ENCODE measurements at places on chromosomes 13 and 19.

- no peak for DNase-seq
Observed at GRCh38 chr13:35228536-35228935, 248.0 kb downstream of the MAB21L1 start.

GRCh38 chr13:90103099-90103784 is 1244.2 kb upstream of the MIR17HG start:
- DNase-seq = no peak

GRCh38 chr19:40397568-40397906 is 7.6 kb upstream of the HIPK4 start:
- DNase-seq = no peak

- no peak for DNase-seq
Observed at GRCh38 chr19:12737835-12738351, 596 bp downstream of the GET3 start.

DNA sequence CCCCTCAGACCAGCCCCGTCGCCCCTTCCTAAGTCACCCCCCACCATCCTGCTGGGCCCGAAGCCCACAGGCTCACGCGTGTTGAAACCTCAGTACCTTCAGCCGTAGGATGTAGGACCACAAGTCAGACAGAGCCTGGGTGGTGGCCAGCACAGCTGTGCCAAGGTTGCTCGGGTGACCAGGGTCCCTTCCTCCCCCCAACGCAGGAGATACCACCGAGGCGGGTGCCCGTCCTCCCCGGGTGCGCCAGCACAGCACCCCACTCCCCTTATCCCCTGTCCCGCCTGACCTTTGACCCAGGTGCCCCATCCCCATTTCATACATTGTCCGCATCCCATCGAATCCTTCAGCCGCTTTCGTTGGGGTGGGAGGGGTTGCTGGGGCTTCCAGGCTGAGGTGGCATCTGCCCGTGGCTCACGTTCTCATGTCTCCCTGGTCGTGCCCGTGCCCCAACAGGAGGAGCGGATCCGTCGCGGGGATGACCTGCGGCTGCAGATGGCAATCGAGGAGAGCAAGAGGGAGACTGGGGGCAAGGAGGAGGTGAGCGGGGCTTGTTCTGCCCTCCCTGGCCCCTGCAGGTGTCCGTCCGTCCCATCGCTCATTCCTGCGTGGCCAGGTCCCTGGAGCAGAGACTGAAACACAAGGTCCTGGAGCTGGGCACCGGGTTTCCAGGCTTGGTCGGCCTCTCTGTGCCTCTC is 14.5 kb downstream of the EPN1 start:
- no peak for DNase-seq

DNA sequence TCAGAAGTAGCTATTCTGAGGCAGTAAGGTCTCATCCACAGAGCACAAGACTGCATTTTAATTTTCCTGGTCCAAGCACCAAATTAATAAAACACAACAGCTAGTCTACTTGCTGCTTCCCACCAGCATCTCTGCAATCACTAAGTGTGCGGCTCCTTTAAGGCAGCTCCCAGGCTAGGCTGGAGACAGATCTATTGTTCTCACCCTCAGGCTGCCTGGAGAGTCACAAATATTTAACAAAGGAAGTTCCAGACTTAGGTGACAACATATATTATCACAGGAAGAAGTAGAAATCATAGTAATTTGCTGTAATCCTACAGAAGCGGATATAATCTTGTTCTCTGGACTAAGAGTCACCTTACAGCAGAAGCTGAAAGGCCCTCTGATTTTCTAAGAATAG is 2.2 kb upstream of the EID2 start:
- DNase-seq = no peak

GRCh38 chr19:51195316-51195586 is 29.6 kb upstream of the CD33 start:
- DNase-seq = no peak

GRCh38 chr19:18750295-18750970 is 40.7 kb downstream of the COMP start:
- no peak for DNase-seq

DNA sequence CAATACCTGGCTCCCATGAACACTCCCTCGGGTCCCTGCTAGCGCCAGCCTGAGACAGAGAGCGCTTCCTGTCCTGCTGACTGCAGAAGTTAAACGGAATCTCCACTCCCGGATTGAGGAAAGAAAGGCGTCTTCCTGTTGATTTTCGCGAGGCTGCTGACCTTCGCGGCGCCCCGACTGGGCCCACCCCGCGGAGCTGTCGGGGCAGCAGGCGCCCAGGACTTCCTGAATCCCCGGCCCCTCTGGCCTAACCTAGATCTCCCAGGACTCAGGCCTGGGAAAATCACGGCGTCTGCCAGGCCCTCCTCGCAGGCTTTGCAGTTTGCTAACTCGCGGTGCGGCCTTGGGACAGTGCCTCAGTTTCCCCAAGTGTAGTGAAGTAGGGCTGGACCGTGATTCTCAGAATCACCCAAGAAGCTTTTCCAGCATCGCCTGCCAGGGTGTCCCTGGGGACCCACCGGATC is 108.8 kb downstream of the KCTD15 start:
- DNase-seq = no peak

- DNase-seq = no peak
Observed at GRCh38 chr19:46189971-46190888, 39.3 kb upstream of the IGFL1 start.

DNA sequence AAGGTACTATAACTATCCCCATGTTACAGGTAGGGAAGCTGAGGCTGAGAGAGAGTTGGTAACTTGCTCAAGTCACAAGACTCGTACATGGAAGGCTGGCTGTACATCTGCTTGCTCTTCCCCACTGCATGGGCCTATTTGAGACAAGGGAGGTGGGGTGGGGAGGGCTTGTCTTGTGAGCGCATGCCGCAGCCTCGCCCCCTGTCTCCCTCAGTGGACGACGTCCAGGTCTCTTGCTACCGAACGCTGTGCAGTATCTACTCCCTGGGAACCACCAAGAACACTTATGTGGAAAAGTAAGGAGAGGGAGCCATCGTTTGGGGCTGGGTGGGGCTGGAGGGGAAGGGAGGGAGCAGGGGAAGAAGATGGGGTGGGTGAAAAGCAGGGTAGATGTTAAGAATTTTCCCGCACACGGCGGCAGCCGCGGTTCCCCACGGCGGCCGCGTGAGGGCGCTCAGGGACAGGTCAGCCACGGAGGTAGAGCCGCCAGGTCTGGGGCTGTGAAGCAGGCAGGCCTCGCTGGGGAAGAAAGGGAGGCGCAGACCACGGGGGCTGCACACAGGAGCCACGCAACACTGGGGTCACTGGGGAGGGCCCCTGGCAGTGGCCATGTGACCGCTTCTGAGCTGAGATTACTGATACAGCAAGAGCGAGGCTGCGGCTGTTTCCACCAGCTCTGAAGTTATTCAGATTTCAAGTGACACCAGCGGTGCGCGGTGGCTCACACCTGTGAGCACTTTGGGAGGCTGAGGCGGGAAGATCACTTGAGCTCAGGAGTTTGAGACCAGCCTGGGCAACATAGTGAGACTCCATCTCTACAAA is 81.5 kb downstream of the RYR1 start:
- peak; percentile 65 for DNase-seq

DNA sequence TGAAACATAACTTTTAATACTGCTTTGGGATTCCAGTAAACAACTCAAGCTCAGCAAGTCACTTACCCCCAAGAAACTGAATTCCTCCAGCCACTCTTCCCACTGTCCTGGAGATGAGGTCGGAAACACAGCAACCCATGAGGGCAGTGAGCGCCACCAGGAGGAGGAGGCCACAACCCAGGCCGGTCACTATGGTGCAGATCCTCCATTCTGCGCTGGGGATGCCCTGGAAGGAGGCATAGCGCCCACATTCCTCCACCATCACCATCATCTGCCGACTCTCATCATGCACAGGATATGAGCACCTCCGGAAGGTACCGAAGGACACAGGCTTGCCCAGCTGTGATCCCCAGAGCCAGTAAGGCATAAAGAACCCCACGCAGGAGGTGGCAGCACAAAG is 2.2 kb downstream of the LHFPL6 start:
- no peak for DNase-seq

DNA sequence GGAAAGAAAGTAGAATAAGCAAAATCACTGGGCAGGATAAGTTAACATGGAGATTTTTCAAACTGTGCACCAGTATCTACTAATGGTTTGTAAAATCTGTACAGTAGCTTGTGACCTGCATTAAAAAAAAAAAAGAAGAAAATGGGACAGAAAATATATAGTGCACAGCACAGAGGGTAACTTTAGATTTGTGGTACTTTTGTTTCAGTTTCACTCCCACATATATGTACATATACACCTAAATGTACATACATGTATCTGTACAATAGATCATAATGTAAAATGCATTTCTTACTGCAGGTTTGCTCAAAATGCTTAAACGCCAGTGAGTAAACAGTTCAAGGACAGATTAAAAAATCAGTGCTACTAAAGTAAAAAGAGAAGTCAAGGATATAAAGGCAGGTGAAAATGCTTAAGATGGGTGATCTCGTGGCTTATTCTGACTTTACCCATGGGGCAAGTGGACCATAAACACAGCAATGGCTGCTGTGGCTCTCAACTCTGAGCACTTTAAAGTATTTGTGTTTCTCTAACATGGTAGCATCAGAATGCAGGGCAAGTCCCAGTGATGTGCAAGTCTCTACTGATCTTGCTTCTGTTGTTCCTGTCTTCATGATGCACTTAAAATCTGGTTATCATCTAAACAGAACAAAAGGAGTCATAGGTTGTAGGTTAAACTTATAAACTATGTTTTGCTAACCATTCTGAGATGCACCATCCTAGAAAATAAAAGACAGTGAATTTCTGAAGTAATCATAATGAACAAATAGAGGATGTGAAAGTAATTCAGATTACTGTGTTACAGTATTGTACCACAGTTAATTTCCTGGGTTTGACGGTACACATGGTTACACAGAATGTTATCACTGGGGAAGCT is 112.3 kb downstream of the MIPEP start:
- no peak for DNase-seq

- DNase-seq = peak; percentile 86
Observed at GRCh38 chr19:12676384-12676792, 5.3 kb downstream of the DHPS start.

GRCh38 chr19:3866910-3867638 is 1.8 kb downstream of the ZFR2 start:
- DNase-seq = no peak

GRCh38 chr13:40653527-40654318 is 12.7 kb downstream of the FOXO1 start:
- DNase-seq = no peak

GRCh38 chr19:42216653-42217519 is 591 bp downstream of the DEDD2 start:
- DNase-seq = no peak

GRCh38 chr19:3499738-3500428 is 591 bp downstream of the DOHH start:
- no peak for DNase-seq

- no peak for DNase-seq
Observed at GRCh38 chr13:33633701-33634545, 184.0 kb upstream of the RFC3 start.

- no peak for DNase-seq
Observed at GRCh38 chr13:41111454-41111853, 21.1 kb downstream of the KBTBD6 start.

GRCh38 chr13:40274103-40274502 is 392.3 kb downstream of the FOXO1 start:
- DNase-seq = no peak

DNA sequence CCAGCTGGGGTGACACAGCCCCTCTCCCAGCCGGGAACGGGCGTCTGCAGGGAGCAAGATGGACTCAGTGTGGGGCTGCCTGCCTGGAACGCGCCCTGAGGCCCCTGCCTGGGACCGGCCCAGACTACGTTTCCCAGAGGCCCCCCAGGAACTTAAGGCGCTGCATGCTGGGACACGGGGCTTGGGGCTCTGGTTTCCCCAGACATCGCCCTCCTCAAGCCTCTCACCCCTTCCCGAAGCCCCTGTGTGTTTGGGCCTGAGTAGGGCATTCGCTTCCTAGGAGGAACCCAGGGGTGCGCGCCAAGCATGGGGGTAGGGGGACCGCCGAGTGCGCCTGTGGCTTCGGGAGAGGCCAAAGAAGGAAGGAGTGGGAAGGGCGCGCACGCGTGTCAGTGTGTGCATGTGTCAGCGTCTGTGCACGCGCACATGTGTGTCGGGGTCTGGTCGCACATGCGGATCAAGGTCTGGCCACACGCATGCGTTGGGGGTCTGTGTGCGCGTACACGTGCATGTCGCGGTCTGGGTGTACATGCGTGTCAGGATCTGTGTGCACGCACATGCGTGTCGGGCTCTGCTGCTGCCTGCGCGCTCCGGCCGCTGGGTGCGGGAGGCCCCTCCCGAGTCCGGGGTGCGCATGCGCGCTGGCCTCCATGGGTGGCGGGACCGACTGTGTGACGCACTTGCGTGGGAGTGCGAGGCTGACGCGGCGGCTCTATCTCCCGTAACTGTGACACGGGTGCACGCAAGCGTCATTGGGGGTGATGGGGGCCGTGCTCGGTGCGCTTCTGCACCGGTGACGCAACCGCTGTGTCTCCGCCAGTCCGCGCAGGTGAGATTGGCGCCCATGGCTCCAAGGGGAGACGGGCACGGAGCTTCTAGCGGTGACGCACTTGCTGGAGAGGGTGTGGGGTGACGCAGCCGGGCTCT is 16.2 kb downstream of the ZNF331 start:
- DNase-seq = no peak

DNA sequence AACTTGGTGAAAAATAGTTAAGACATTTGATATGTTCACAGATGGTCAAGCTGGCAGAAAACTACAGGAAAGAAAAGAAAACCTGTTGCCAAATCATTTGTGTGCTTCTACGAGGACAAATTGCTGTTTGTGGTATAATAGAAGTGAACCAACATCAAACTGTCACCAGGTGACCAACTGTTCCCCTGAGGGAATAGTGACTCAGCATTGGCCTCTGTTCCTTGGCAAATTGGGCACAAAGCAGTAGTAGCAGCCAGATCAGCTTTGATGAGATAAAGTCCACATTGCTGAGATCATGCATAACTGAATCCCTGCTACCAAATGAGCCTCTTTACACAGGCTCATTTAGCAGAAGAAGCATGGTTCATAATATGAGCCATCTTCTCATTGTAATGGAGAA is 103.5 kb downstream of the POSTN start:
- no peak for DNase-seq

DNA sequence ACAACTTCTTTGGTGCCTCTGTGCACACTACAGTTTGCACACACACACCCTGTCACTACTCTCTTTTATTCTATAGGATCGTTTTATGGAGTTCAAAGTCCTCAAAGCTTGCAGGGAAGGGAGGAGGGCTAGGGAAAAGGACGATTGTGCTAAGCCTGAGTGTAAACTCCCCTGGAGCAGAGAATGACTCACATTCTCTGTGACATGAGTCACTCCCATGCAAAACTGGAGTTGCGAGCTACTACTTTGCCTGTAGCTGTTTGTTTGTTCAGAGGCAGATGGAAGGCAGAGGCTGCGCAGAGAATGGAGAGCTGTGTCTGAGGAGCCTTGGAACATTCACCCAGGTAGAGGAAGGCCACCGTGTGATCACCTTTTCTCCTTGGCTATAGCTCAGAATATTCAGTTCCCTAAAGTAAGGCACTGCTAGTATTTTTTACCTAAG is 80.5 kb upstream of the MBNL2 start:
- peak; percentile 92 for DNase-seq
